ENCODE measurements at places on chromosomes 11 and 22.

GRCh38 chr11:20639688-20640087 lies 29.7 kb upstream of the NELL1 start:
- no peak for DNase-seq

GRCh38 chr11:59188954-59189353 lies 17.0 kb downstream of the DTX4 start:
- no peak for DNase-seq

DNA sequence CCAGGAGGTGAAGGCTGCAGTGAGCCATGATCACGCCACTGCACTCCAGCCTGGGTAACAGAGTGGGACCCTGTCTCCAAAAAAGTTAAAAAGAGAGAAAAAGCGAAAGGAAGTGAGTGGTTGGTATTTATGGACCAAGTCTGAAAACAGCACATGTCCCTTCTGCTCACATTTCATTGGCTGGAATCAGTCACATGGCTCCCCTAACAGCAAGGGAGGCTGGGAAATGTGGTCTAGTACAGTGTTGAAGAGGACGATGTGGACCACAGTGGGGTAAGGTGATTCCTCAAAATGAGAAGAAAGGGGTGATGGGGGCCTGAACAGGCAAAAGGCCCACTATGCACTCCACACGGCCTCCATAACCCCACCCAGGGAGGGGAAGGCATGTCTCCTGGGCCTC lies 32.5 kb upstream of the SMTN start:
- DNase-seq = no peak

DNA sequence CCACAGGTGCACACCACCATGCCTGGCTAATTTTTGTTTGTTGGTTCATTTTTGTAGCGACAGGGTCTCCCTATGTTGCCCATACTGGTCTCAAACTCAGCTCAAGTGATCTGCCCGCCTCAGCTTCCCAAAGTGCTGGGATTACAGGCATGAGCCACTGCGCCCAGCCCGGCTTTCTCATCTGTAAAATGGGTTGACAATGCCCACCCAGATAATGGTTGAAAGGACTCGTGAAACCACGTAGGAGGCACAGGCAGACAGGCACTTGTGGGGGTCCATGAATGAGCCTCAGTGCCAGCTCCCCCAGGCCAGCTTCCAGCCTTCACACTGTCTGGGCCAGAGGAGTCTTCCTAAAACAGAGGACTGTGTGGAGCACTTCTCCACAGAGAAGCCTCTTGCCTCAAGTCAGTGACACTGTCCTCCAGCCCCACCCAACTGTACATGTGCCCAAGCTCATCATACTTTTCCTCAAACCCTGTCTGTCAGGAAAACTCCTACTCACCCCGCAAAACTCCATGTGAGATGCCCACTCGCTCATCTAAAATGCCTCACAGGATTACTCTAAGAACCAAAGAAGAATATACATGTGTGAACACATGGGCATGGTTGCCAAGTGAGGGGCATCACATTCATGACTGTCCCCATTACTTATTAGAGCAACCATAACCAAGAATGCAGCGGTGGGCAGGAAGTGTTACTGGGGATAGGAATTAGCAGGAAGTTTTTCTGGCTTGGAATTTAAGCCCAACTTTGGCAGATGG lies 32.1 kb upstream of the WNT7B start:
- no peak for DNase-seq

GRCh38 chr22:49232319-49233067 lies 595.2 kb downstream of the BRD1 start:
- no peak for DNase-seq

DNA sequence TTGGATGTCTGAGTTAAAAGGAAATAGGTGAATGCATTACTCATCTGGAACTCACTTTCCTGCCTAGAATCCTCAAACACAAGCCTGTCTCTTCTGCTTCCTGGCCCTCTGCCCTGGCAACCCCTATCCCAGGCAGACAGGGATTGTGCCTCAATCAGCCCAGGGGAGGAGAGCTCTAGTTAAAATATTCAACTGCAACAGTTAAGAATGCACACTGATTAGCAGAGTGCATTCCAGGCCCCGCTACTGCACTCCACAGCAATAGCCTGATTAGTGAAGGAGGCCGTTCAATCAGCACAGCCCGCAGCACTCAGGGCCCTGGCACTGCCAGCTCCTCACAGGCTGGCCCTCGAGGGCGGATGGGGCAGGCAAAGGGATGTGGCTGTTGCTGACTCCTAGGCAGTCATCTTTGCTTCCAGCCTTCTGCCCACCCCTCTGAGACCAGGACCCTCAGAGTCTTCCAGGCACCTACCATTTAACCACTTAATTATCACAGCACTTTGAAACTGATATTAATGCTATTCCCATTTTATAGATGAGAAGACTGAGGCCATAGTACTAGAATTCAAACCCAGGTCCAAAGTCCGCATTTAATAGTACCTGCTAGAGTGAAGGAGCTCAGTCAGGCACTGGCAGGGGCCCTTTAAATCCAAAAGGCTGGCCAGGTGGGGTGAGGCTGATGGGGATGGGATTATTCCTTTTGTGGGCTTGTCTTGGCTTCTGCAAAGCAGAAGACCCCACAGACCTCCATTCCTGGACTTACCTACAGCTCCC lies 435.3 kb downstream of the SOX6 start:
- DNase-seq = no peak

- no peak for DNase-seq
Measured at GRCh38 chr11:117189191-117189940, 9.8 kb upstream of the TAGLN start.

- DNase-seq = no peak
Measured at GRCh38 chr22:48494256-48494967, 1333.3 kb downstream of the BRD1 start.

- no peak for DNase-seq
Measured at GRCh38 chr11:16357775-16358174, 1.4 kb upstream of the SOX6 start.

DNA sequence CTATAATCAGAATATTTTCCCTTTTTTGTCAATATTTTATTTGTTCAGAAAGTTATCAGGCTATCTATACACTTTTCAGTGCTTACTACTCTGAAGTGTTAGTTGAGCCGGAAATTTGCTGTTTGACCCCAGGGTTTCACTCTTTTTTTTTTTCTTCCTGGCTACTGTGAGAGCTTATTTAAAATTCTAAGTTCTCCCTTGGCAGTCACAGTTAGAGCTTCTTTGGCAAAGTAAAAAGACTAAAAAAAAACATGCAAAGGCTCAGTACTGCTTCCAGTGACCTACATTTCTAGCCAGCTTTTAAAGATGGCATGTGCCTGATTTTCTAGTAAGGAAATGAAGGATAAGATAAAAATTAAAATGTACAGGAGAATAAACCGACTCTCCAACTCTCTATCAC lies 48.4 kb downstream of the ELP4 start:
- DNase-seq = no peak

- DNase-seq = no peak
Measured at GRCh38 chr11:48167380-48167779, 49.2 kb upstream of the OR4B1 start.
